ENCODE measurements at places on chromosomes 16 and 17. TPM values are rescaled to one million over a fixed set of nuclear protein-coding genes. Genes with fewer than 3 reads are reported as not detected.

The SIAH1 gene
- total RNA-seq: 11.3 TPM

The KCNAB3 gene
- total RNA-seq: not detected

The MRPL28 gene
- 47.8 TPM for total RNA-seq

The TEKT1 gene
- not detected for total RNA-seq

The SPATA32 gene
- total RNA-seq: not detected

The SPAG5 gene
- total RNA-seq: 1.6 TPM

The CLDN9 gene
- not detected for total RNA-seq

The TMEM92 gene
- total RNA-seq: not detected

The TMC8 gene
- 9.6 TPM for total RNA-seq
